CD4-positive, alpha-beta T cell treated with Interleukin-17A for 1 hour (primary cell): ENCODE measurements at places on chromosomes 5 and 9.

- no peak for DNase-seq
These were observed 61.5 kb downstream of the OSTF1 start for GRCh38 chr9:75149841-75150241.

- DNase-seq: no peak
These were observed 522 bp downstream of the CDK20 start for GRCh38 chr9:87973730-87974292.

GRCh38 chr5:78905084-78905938 lies 79.8 kb downstream of the ARSB start:
- no peak for DNase-seq

GRCh38 chr5:33852837-33853236 lies 39.0 kb downstream of the ADAMTS12 start:
- no peak for DNase-seq

GRCh38 chr9:87498046-87498810 lies 561 bp downstream of the DAPK1 start:
- DNase-seq: no peak

GRCh38 chr5:100792781-100793180 lies 110.3 kb downstream of the ST8SIA4 start:
- DNase-seq: no peak

DNA sequence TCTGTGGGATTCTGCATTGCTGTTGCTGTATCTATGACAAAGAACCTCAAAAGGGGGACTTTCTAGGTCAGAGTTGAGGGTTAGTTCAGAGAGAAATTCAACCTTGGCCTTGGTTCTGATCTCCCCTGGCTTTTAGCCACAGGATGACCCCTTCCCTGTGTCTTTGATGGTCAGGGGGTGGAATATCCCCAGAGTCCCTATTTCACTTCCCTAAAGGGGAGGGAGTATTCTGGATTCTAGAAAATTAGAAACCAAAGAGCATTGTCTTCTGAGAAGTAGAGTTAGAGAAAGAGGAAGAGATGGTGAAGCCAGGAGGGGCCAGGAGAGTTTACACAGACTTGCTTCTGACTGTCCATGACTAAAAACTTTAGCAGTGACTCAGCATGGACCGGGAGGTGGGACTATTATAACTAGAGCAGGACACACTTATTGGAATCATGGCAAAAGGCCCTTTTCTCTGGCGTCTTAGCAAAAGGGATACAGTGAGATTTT lies 56.2 kb upstream of the LPAR1 start:
- peak; percentile 10 for DNase-seq

GRCh38 chr9:2354216-2354615 lies 267.4 kb upstream of the VLDLR start:
- no peak for DNase-seq

DNA sequence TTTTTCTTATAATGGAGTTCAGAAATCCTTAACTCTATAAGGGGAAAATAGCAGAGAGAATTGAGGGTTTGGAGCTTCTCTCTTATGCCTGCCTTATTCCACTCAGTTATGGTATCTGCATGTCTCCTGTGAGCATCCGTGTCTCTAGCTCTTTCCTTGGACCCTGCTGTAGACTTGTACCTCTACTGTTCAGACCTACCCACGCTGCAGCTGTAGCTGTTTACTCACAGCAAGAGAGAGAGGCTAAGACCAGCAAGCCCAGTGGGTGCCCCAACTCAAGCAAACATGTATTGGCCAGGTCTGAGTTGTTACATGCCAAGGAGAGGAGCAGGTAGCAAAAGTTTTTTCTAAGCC lies 7.1 kb upstream of the PCSK1 start:
- DNase-seq: no peak

DNA sequence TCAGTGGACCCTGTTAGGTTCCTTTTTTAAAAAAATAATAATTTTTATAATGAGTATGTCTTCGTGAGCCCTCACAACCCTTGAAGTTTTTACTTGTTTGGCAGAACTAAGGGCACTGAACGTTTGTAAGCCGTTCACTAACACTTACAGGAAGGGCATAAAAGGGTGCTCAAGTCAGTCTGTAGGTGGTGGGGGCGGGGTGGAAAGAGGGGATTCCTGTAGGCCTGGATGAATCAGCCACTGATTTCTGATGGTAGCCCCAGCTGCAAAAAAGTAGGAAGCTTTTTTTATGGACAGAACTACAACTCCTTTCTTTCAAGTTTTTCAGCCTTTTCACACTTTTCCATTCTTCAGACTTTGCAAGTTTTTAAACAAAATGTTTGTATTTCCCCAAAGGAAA lies 35.8 kb downstream of the PIK3R1 start:
- peak; percentile 53 for DNase-seq

DNA sequence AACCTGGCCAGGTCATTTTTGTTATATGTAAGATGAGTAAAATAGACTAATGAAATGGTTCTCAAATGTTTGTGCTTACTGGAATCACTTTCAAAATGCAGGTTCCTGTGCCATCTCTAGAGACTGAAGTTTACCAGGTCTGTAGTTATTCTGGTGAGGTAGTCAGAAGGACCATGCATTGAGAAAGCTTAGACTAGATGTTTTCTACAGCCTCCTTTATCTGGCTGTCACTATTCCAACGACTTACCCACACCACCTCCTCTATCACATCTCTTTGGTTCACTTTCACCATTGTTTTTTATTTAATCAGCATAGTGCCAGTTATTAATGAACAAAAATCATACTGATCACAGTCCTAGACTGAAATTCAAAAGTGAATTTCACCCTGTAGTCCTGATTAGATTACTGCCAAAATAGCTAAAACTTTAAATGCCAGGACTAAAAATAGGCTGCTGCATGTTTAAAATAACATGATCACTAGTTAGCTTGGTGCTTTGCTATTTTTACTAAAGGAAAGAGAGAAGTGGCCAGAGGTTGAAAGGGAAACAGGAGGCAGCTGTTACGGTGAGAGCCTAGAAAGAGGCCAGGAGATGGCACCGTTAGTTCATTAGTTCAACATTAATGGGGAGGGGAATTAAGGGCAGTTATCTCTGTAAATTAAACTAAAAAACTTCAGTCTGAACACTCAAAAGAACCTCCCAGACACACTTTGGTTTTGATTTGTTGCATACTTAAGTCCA lies 13.9 kb upstream of the FNIP1 start:
- peak; percentile 36 for DNase-seq

DNA sequence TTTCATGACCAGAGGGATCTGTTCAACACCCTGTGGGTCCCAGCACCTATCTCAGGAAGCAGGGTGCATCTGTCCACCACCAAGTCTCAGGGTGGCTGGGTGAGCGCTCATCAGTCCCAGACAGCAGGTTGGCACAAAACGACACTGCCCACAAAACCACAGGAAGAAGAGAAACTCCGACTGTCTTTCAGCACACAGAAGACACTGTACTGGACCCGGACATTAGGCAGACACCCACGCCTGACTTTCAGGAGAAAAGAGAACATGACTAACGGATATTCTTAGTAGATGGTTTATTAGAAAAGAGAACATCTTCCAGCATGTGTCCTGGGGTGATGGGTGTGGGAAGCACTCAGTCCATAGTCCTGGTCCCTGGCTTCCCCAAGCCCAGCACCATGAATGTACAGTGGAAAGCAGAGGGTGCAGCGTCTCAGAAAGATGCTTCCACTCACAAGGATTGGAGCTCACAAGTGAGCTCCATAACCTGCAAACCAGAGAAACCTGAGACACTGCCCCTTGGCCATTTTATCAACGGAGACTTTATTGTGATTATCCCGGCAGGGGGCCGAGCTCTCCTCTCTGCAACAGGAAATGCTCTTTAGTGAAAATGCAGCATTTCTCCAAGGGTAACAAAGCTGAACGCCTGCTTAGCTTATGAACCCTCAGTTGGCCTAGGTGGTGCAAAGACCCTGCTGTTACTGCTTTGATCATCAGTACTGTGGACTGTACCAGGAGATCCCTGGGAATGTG lies 35.8 kb upstream of the LCP2 start:
- peak; percentile 83 for DNase-seq

DNA sequence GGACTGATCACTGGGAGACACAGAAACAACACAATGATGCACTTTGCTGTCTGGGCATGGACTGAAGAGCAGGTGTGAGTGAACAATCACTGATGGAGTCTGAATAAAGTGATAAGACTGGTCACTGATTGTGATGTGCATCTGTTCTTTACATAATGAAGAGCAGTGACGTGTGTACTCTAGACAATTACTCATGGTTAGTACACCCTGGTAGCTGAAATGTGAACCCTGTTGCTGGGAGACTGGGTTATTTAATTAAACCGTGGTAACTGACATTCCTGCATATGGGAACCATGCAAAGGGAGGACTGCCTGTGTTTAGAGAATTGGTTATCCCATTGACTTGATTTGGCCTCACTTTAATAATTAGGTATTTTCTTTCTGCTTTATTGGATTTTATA lies 202.9 kb downstream of the NR2F1-AS1 start:
- DNase-seq: no peak

DNA sequence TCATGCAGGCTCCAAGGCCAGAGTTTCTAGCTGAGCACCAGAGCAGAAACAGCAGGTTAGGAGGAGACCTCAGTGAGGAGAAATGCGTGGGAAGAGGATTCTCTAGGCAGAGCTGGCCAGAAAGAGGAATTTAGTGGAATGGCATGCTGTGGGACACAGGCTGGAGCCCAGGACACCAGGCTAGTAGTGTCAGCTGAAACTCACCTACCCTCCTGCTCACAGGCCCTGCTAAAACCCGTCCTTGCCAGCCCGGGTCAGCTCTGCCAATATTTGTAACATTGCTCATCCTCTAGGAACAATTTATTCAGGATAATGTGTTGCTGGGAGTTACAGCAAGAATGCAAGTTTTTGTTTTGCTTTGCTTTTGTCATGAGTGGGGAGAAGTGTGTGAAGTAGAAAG lies 40.2 kb upstream of the AGXT2 start:
- no peak for DNase-seq

- DNase-seq: no peak
These were observed 9.2 kb upstream of the SHROOM1 start for GRCh38 chr5:132839426-132840301.

DNA sequence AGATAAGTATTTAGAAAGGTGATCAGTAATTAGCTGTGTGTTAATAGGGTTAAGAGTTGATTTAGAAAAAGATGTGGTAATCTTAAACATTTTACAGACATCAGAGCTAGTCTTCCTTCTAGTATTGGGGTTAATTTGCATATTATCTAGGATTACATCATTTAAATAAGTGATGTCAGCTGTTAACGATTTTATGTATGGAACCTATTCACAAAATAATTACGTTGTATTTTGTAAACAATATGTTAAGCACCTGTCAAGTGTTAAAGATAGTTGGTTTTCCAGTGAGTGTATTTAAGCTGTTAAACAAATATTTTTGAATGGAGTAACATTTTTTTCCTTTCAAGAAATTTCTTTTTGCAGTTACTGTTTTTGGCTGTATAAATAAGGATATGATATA lies 2.2 kb downstream of the DCP2 start:
- DNase-seq: no peak

GRCh38 chr5:177475563-177476427 lies 2.4 kb upstream of the DBN1 start:
- DNase-seq: no peak

DNA sequence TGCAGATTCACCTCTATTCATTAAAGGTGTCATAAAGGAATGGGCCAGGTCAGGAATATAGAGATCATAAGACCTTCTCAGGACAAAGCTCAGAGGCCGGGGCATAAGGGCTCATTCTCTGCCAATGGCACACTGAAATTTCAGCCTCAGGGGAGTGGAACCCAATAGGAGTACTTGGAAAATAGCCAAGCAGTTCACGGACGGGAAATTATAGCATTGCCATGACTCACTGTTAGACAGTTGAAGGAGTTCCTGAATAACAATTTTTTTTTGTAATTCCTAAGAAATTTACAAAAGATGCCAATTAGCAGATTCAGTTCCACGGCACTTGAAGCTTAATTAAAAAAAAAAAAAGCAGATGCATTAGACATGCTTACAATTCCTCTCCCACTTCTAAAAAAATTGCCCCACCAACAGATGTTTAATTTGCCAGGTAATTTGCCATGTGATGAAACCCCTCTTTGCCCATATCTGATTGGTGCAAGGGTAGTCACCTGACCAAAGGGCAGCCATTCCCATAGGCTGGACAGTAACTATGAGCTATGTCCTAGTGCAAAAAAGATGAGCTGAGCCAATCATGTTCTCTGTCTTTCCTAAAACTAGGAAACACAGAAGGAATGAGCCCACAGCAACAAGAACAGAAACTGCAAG lies 58.6 kb downstream of the PTCD2 start:
- DNase-seq: no peak

- DNase-seq: no peak
These were observed 328.0 kb downstream of the ZNF608 start for GRCh38 chr5:124418390-124418789.
